ENCODE measurements at places on chromosomes 4 and X.

- DNase-seq: peak; percentile 15
Measured at GRCh38 chrX:15269618-15270521, at the start of gene ASB9. ASB9 (minus strand) TSS chrX:15270083; CDS start chrX:15269874, 209 bp downstream.

- peak; percentile 46 for DNase-seq
Measured at GRCh38 chrX:40172401-40173142, 74.8 kb upstream of the BCOR start.

GRCh38 chr4:165443276-165443675, 64.5 kb downstream of the CPE start:
- no peak for DNase-seq

GRCh38 chr4:78829296-78829695, 53.1 kb downstream of the BMP2K start:
- no peak for DNase-seq

- no peak for DNase-seq
Measured at GRCh38 chrX:53817548-53817947, 131.0 kb upstream of the HUWE1 start.

- no peak for DNase-seq
Measured at GRCh38 chr4:144666539-144667175, 20.7 kb downstream of the HHIP start.

DNA sequence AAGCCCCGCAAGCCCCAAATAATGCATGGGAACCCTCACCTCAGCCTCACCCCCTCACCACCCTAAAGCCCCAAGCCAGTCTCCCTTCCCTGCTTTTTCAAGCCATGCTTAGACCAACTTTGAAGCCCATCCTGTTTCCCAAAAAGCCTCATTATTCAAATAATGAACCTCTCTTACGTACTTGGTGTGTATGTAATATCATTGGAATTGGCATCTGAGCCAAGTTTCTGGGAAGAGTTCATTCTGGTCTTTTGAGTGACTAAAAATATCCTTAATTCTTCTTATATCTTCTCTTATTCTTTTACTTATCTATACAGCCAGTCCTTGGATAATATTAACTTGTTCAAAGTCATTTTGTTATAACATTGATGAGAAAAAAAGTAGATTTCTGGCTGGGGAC, 875.8 kb upstream of the SLIT2 start:
- DNase-seq: no peak

DNA sequence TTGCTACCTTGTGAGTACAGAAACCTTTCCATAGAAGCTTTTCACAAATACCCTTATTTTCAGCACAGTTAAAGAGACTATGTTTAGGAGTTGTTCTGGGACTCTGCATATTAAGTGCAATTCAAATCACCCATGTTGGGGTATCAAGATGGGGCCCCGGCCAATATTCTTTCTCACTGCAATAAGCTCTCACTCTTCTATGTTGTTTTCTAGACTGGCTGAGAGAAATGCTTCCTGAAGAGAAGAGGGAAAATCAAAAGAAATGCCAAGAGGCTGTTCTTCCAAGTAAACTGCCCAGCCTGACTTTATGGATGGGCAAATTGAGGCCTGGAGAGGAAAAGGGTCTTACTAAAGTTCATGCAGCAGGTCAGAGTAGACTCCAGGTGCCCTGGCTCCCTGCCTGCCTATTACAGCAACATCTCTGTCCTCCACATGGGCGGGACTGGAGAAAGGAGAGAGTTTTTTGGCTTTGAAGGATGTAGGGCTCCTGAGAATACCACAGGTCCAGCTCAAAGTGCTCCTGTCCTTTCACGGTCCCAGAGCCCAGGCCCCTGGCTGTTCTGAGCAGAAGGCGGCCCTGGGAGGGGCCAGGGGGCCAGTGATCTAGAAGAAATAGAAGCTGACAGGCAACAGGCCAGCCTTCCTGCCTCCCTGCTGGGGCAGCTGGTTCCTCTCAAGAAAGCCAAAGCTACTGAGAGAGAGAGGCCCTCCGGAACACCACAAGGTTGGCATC, 745 bp upstream of the IQSEC2 start:
- no peak for DNase-seq

DNA sequence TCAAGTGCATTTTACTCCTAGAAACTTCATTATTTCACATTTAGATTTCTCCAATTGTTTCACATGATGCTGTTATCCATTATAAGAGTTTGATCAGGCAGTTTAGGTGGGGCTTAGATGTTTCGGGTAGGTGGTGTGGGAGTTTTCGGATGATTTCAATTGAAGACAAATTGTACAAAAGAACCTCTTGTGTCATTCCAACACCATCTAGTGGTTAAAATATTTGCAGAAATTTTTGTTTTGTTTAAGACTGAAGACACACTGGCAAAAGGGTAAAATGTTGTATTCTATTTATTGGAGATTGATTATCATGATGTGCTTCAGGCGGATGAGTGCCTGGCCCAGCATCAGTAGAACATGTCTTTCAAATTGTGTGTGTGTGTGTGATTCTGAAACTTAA, 212.7 kb downstream of the SH3BGRL start:
- no peak for DNase-seq

GRCh38 chr4:178082906-178083305, 640.7 kb upstream of the AGA start:
- DNase-seq: no peak
